ENCODE measurements at places on chromosomes 1 and 21.

- no peak for DNase-seq
Observed at GRCh38 chr1:219782311-219782710, 146.0 kb downstream of the SLC30A10 start.

DNA sequence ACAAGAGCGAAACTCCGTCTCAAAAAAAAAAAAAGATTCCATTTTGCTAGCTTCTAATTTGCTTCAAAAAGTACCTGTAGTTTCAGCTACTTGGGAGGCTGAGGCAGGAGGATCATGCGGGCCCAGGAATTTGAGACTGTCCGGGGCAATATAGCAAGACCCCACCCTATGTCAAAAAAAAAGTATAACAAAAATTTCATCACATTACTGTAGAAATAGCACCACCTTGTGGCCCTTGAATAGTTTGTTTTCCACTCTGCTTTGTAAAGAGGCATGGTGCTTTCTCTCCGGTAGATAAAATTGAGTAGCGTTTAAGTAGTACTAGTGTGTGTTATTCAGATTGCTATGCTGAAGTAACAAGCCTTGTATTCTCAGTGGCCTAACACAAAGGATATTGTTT lies 18.2 kb upstream of the MSTO1 start:
- no peak for DNase-seq

GRCh38 chr21:29677326-29677725 lies 262.5 kb downstream of the GRIK1 start:
- DNase-seq = no peak

- no peak for DNase-seq
Observed at GRCh38 chr1:84936116-84936810, 43.3 kb upstream of the LPAR3 start.

DNA sequence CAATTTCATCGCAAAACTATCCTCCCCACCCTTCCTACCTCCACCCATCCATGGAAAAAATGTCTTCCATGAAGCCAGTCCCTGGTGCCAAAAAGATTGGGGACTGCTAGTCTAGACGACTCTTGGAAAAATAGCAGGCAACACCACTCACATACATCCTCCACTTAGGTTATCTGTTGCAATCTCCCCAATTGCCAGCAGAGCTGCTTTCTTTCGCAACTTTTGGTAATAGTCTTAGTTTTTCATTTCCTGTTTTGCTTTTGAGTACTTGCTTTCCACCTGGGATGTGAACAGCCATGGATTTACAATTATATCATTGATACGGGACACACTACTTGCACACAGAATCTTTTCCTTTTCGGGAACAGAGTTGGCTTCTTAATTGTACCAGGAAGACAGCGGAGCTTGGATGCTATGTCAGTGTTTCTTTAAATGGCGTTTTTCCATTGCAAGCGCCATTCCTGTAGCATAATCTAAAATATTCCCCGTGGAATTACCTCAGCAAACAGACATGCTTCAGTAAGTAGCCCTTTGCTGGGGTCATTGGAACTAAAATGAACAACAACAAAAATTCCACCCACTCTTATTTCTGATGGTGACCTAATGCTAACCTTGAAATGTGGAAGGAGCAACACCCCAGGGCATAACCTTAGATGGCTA lies 183.3 kb upstream of the ADGRL2 start:
- no peak for DNase-seq

GRCh38 chr1:92949937-92950817 lies 11.1 kb downstream of the DIPK1A start:
- no peak for DNase-seq

- no peak for DNase-seq
Observed at GRCh38 chr21:45348591-45349327, 56.2 kb upstream of the COL18A1 start.

- no peak for DNase-seq
Observed at GRCh38 chr1:202144402-202145067, at the start of gene ARL8A. Gene ARL8A, minus strand, starts transcription at chr1:202144737. Its CDS starts 165 bp downstream, at chr1:202144572.

GRCh38 chr1:213934649-213935048 lies 53.1 kb upstream of the PROX1 start:
- no peak for DNase-seq

GRCh38 chr1:97739596-97740103 lies 181.2 kb downstream of the DPYD start:
- DNase-seq = no peak

GRCh38 chr1:228006786-228007048 lies at the start of gene WNT3A:
Gene WNT3A, plus strand, starts transcription at chr1:228006998. Its CDS starts 131 bp downstream, at chr1:228007129.
- no peak for DNase-seq

DNA sequence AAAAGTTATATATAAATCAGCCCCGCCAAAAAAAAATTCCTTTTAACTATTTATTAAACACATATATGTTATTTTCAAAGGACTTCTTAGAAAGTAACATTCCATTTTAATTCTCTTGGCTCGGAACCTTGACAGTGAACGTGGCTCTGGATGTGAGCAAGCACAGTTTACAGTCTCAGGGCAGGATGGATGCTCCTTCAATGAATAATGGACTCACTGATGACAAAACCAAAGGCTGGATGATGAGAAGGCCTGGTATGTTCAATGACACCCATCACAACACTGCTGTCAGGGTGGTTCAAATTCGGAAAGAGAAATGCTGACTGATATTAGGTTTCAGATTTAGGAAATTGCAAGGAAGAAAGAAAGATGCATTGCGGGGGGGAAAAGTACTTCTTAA lies 148.8 kb downstream of the SIPA1L2 start:
- DNase-seq = no peak

GRCh38 chr1:43978551-43979260 lies at the start of gene B4GALT2:
Gene B4GALT2, plus strand, starts transcription at chr1:43979210. Its CDS starts 1,951 bp downstream, at chr1:43981161.
- DNase-seq = peak; percentile 38

DNA sequence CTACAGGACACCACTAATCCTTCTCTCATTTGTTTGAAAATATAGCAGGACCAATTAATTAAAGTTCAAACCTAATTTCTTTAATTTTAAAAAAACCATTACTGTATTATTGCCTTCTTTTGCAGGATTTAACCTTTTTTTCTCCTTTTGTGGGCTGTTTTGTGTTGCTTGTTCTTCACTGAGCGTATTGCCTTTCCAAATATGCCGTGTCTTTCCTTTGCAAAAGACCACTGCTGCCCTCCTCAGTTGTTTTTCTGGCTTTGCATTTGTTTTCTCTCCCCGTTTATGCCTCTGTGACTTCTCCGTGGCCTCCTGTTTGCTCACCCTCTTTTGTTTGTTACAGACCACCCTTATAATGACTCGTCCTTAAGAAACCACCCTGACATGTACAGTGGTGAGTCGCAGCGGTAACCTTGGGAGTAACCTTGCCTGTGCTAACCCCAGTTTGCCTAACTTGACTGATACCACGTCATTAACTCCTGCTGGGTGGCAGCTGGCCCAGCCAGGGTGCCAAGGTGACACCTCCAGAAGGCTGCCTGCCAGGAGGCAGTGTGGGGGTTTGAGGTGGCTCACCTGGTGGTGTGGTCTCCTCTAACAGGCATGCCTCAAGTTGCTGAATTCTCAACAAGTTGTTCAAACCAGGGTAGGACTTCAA lies 81.1 kb upstream of the CNTN2 start:
- no peak for DNase-seq

GRCh38 chr21:41957991-41958766 lies 4.4 kb upstream of the C2CD2 start:
- DNase-seq = no peak

- DNase-seq = no peak
Observed at GRCh38 chr1:66996018-66996682, 57.8 kb downstream of the SLC35D1 start.

DNA sequence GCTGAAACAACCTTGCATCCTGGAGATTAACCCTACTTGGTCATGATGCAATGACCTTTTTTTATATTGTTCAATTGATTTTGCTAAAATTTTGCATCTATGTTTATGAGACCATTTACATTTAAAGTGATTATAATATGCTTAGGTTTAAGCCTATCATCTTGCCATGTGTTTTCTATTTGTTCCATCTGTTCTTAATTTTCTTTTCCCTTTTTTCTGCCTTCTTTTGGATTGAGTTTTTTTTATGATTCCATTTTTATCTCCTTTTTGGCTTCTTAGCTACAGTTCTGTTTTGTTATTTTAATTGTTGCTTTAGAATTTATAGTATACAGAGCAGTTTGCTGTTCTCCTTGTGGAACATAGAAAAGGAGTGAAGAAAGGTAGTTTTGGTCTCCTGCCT lies 385.1 kb upstream of the USP24 start:
- no peak for DNase-seq

- no peak for DNase-seq
Observed at GRCh38 chr1:154955039-154955717, 721 bp downstream of the PBXIP1 start.

GRCh38 chr1:210445931-210446330 lies 117.2 kb downstream of the HHAT start:
- DNase-seq = no peak

DNA sequence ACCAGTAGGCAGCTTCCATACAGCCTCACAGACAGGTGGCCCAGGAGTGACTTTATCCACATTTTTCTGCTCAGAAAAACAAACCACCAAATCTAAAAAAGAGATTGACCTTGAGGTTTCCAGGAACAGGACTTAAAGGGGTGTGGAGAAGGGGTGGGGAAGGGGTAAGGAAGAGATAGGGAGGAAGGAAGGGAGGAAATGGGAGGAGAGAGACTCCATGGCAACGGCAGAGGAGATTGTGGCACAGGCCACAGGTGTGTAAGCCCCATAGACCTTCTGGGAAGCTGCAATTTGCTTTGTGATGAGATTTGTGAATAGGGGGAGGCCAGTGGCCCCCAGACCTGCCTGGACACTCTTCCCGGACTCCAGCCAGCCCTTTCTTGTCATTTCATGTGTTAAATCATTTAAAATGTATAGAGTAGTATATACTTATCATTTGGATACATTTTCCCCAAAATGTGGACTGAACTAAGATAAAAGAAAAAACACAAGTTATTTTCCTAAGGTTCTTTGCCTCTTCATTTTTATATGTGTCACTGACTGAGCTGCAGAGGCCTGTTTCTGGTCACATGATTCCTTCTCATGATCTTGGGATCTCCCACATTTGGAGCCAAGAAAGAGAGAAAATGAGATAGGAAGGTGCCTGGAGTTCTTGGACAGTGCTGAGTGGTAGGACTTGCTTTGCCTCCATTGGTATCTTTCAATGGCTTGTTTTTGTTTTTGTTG lies 55.5 kb downstream of the CLIC6 start:
- no peak for DNase-seq
